ENCODE measurements at places on chromosomes 16 and 17.
A peak's percentile ranks its signal among the peaks of the same experiment; 100 is the strongest.

DNA sequence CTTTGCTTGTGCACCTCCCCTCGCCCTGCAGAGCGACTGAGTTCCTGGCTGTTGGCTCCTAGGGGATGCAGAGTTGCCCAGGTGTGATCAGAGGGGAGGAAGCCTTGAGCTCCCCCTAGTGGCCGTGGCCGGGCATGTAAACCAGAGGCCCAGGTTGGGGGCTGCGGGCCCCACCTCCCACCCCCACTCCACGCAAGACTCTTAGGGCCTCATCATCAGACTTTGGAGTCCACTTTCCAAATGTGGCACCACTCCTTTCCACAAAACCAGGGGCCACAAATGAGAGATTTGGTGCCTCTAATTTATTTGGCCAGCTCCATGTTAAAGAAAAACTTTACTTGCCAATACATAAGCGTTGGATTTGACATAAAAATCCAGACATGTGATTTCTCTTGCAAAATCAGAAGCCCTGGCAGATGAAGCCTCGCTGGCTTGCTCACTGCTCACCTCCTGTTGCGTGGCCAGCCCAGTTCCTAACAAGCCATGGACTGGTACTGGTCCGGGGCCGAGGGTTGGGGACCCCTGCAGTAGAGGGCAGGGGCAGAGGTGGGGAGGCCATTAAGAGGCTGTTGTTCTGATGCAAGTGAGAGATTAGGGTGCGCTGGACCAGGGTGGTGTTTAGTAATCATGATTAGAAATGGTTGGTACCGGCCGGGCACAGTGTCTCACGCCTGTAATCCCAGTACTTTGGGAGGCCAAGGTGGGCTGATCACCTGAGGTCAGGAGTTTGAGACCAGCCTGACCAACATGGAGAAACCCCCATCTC lies 28.7 kb upstream of the GAS7 start:
- H3K36me3 ChIP-seq = no peaks in the 10 kb centered on the region
- no peaks in the 10 kb centered on the region for H3K27me3 ChIP-seq
- no peak overlapping the region for H3K27ac ChIP-seq

- no peak overlapping the region for H3K27ac ChIP-seq
- DNase-seq = peak; percentile 55
- no peaks in the 10 kb centered on the region for H3K4me1 ChIP-seq
- H3K4me3 ChIP-seq = no peak overlapping the region
Observed at GRCh38 chr16:1036726-1037393, 35.7 kb upstream of the SSTR5 start.

GRCh38 chr17:78146471-78146869 lies 285 bp downstream of the C17orf99 start:
- no peaks in the 10 kb centered on the region for H3K4me1 ChIP-seq
- no peak for DNase-seq
- H3K27ac ChIP-seq = no peak overlapping the region
- H3K36me3 ChIP-seq = no peaks in the 10 kb centered on the region
- no peak overlapping the region for H3K4me3 ChIP-seq

- H3K4me3 ChIP-seq = peak overlapping the region; percentile 62
- no peak overlapping the region for H3K27ac ChIP-seq
- peaks cover 6% of the 10 kb centered on the region for H3K4me1 ChIP-seq
- peak; percentile 71 for DNase-seq
- no peaks in the 10 kb centered on the region for H3K27me3 ChIP-seq
- H3K36me3 ChIP-seq = no peaks in the 10 kb centered on the region
Observed at GRCh38 chr17:63445571-63445953, 544 bp downstream of the CYB561 start.

DNA sequence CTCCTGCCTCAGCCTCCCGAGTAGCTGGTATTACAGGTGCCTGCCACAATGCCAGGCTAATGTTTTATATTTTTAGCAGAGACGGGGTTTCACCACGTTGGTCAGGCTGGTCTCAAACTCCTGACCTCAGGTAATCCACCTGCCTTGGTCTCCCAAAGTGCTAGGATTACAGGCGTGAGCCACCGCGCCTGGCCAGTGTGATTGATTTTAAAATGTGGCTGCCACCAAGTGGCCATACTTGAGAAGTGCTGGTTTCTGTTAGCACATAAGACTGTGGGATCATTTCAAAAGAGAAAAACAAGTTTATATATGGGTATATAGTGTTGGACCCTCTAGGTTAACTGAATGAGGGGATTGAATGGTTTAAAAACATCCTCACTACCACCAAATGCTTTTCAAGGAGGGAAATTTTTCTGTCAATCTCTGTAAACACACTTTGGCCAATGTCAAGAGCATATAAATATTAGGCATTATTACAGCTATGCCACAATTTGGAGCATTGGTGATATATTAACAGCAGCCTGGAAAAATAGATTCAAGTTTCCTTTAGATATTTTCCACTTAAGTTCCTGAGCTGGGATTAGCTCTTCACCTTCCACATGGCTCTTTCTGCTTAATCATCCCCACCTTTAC lies 13.5 kb upstream of the DHRS13 start:
- no peak overlapping the region for H3K27ac ChIP-seq
- no peaks in the 10 kb centered on the region for H3K27me3 ChIP-seq
- DNase-seq = peak; percentile 57
- H3K36me3 ChIP-seq = peaks cover 48% of the 10 kb centered on the region

DNA sequence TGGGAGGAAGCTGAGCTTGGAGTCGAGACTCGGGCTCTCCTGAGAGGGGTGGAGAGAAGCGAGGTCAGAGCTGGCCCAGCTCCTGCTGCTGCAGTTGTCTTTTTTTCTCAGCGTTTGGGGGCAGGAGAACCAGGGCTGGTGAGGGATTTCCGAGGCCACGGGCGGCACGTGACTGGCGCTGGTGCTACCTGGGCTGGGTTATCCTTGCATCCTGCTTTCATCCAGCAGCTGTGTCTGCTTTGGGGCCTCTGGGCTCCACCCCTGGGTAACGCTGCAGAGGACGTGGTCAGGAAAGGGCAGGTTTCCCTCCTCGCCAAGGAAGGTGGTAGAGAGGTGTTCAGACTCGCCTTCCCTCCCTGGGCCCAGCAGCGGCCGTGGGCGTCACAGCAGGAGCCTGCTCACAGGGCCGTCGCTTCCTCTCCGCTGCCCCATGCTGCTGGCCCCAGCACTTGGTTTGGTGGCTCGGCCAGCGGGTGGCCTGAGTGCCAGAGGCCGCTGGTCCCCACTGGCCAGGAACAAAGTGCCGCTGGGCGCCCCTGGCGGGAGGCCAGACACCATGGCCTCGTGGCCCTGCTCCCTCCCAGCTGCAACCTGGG lies 22.5 kb downstream of the GSE1 start:
- no peak overlapping the region for H3K4me3 ChIP-seq
- no peaks in the 10 kb centered on the region for H3K27me3 ChIP-seq
- H3K4me1 ChIP-seq = no peaks in the 10 kb centered on the region
- no peaks in the 10 kb centered on the region for H3K36me3 ChIP-seq
- DNase-seq = no peak
- H3K27ac ChIP-seq = no peak overlapping the region

DNA sequence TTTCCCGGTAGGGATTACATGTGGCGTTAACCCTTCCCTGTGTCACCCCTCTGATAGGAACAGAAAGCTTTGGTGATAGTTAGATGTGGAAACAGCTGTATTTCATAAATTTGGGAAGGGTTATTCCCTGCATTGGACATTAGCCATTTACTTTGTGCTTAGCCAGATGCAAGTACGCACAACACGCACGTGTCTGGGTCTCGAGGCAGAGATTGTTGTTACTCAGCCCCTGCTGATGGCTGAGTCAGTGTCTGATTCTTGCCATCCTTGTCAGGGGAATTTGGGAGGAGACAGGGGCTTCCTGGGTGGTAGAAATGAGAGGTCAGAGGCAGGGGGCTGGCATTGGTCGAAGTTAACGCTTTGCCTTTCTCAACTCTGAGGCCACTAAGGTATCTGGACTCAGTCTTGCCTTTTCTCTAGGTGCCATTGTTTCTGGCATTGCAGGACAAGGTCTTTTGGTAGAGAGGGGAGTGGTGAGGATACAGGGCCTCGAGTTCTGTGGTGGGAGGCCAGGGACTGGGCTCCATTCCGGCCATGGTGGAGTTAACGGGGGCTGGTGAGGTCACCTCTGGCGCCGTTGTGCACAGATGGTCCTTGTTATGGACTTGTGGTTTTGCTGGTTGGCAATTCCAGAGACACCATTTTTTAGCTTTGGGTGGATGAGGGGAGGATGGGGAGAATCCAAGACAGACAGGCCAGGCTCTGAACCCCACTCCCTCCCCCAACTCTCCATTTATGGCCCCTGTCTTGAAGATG lies 8.2 kb downstream of the MMP2 start:
- no peak overlapping the region for H3K4me3 ChIP-seq
- no peak overlapping the region for H3K27ac ChIP-seq
- H3K4me1 ChIP-seq = no peaks in the 10 kb centered on the region
- H3K36me3 ChIP-seq = peaks cover 21% of the 10 kb centered on the region

DNA sequence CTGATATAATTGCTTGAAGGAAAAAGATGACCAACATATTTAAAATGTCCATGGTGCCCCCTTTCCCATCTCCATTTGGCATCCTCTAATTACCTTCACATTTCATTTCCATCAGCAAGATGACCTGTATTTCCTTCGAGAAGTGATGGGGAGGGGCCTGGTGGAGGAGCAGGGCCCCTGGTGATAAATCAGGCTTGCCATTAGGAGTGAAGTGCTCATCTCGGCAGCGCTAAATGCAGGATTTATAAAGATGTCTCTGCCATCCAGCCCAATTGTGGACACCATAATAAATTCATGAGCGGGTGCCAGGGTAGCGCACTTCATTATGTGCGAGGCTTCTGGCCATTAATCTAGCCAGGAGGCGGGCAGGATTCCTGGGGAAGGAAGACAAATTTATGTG lies 101.5 kb upstream of the IRX6 start:
- no peaks in the 10 kb centered on the region for H3K27me3 ChIP-seq
- no peak overlapping the region for H3K4me3 ChIP-seq
- H3K36me3 ChIP-seq = no peaks in the 10 kb centered on the region

DNA sequence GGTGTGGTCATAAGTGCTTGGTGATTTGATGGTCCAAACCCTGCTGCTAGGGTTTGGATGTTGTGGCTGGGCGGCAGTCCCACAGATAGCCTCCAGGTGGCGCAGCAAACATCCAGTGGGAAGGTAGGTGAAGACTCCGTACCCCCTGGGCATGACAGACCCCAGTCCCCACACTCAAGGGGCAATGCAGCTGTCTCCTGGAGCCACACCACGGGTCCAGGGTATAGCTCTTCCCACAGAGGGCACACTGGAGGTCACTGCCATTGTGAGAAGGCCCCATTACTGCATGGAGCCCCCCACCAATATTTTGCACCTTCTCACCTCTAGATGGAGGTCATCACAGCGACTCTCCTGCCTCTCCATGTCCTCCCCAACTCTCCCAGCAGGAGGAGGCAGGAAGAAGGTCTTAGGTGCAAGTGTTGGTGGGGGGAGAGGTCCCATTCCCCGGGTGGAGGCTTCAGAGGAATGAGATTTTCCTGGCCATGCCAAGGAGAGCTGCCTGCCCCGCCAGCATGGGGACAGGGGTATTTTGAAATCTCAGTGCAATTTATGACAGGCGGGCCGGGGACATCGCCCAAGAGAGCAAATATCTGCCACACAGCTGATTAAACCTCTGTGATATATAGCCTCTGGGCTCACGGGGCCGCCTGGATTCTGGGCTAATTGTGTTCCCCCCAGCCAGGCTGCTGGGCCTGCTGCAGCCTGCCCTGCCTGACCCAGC lies 17.1 kb upstream of the C17orf113 start:
- DNase-seq = peak; percentile 91
- no peaks in the 10 kb centered on the region for H3K36me3 ChIP-seq
- H3K27ac ChIP-seq = no peak overlapping the region
- no peaks in the 10 kb centered on the region for H3K27me3 ChIP-seq

DNA sequence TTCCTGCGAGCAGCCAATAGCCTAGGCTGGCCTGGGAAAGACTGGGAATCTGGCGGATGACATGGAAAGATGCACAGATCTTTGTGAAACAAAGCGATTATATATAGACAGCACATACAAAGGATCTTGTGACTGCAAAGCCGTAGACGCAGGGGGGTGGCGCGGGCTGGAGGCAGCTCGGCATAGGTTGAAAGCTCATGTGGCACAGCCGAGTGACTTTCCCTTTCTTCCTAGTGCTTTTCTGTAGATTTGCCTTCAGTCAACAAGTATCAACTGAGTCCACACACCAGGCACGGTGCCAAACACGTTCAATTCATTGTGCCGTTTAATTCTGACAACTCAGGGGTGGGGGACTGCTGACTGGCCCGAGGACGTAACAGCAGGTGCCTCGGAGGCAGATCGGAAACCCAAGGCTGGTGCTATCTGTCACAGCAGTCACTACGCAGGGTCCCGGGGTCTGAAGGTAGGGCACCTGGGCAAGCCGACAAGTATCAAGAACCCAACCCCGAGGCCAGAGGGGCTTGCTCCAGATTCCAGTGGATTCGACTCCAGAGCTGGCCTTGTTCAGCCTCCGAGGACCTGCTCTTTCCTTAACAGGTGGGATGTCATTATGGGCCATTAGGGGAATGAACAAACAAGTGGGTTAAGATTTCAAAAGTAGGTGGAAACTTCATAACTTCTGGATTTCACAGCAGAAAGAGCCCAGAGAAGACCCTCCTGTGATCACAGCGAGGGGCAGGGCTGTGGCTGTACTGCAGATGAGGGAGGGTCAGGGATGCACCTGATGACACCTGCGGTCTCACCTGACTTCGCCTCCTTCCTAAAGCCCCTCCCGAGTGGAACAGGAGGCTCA lies 5.9 kb downstream of the PAM16 start:
- H3K27ac ChIP-seq = no peak overlapping the region
- H3K4me3 ChIP-seq = no peak overlapping the region
- H3K27me3 ChIP-seq = no peaks in the 10 kb centered on the region
- no peaks in the 10 kb centered on the region for H3K4me1 ChIP-seq

- no peak overlapping the region for H3K27ac ChIP-seq
- no peaks in the 10 kb centered on the region for H3K36me3 ChIP-seq
- peak; percentile 66 for DNase-seq
- no peaks in the 10 kb centered on the region for H3K4me1 ChIP-seq
- no peaks in the 10 kb centered on the region for H3K27me3 ChIP-seq
Observed at GRCh38 chr16:24609740-24610415, 70.5 kb downstream of the RBBP6 start.

- H3K27ac ChIP-seq = no peak overlapping the region
- no peaks in the 10 kb centered on the region for H3K4me1 ChIP-seq
- no peak for DNase-seq
- H3K36me3 ChIP-seq = no peaks in the 10 kb centered on the region
- no peaks in the 10 kb centered on the region for H3K27me3 ChIP-seq
Observed at GRCh38 chr17:76147211-76148014, 6.4 kb upstream of the FOXJ1 start.

DNA sequence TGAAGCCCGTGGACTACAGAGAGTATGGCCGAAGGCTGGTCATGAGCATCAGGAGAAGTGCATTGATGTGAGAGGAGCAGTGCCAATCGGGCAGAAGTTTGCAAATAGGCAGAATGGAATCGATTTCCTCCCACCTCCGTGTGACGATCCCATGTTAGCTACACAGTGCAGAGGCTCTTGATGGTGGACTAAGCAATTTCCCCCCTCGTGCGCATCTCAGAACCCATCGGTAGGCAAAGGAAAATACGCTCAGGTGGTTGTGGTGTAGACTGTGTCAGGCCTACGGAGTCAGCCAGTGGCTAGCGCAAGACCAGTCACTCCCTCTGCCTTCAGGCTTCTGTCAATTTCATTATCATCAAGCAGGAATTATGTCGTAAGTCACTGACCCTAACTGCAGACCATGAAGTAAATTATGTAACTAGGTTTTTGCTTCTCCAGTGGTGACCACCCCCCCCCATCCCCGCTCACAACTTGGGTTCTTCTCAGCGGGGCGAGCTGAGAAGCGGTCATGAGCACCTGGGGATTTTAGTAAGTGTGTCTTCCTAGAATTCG lies 67.4 kb downstream of the RPA1 start:
- no peak for DNase-seq
- H3K27ac ChIP-seq = no peak overlapping the region
- H3K27me3 ChIP-seq = no peaks in the 10 kb centered on the region
- no peak overlapping the region for H3K4me3 ChIP-seq

Measured in mesendoderm (in vitro differentiated cells).